Peyer's patch (tissue), 4 donors: ENCODE measurements at places on chromosomes 6 and 20. TPM values are rescaled to one million over a fixed set of nuclear protein-coding genes. Genes with fewer than 3 reads are reported as not detected.
A peak's percentile ranks its signal among the peaks of the same experiment; 100 is the strongest.

DNA sequence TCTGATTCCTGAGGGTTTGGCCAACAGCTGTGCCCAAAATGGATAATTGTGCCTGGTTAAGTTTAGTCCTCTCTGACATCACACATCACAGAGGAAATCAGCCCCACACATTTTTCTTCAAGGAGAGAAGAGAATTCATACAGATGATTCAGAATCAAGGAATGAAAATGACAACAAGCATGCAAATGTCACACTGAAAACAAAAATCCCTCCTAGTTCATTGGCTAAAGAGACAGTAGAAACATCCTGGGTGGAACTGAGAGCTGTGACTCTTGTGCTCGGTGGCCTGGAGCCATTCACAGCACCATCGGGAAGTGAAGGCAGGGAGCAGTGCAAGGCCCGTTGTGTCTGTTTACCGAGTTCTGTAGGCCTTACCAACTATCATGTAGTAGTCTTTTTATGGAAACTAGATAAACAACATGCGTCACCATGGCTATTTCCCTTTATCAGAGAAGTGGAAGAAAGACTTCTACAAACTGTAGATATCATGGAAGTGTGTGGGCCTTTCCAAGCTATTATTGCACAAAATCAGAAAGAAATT lies 81.7 kb upstream of the TENT5A start:
- H3K4me3 ChIP-seq: no peak overlapping the region
- H3K27ac ChIP-seq: peak overlapping the region; percentile 59
- no peaks in the 10 kb centered on the region for H3K27me3 ChIP-seq
- no peaks in the 10 kb centered on the region for H3K4me1 ChIP-seq

Gene B4GALT5
- total RNA-seq: 15.0 TPM

Gene PLN
- 16.8 TPM for total RNA-seq

- no peaks in the 10 kb centered on the region for H3K27me3 ChIP-seq
- no peak overlapping the region for H3K4me3 ChIP-seq
- peaks cover 10% of the 10 kb centered on the region for H3K36me3 ChIP-seq
- DNase-seq: no peak
- no peaks in the 10 kb centered on the region for H3K4me1 ChIP-seq
Observed at GRCh38 chr6:70839286-70840266, 117.3 kb downstream of the B3GAT2 start.

- no peak overlapping the region for H3K4me3 ChIP-seq
- no peak for DNase-seq
- H3K36me3 ChIP-seq: no peaks in the 10 kb centered on the region
- no peaks in the 10 kb centered on the region for H3K27me3 ChIP-seq
- H3K27ac ChIP-seq: no peak overlapping the region
Observed at GRCh38 chr6:119132261-119132981, 54.0 kb upstream of the FAM184A start.

Gene FOXA2
- total RNA-seq: 4.7 TPM

Gene SLC17A2
- not detected for total RNA-seq

- no peaks in the 10 kb centered on the region for H3K27me3 ChIP-seq
- no peak for DNase-seq
- no peak overlapping the region for H3K4me3 ChIP-seq
Observed at GRCh38 chr20:56513161-56514150, 11.1 kb upstream of the FAM209A start.

Gene CTCFL
- not detected for total RNA-seq

DNA sequence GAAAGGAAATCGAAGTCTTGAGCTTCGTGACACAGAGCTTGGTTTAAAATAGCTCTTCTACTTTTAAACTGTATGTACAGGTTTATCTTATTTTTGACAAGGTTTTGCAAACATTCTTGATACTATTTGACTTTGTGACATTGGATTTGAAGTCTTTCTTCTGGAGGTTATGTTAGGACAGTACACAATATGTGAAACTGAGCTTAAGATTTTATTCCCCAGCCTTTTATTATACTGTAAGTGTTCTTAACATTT lies 95.2 kb upstream of the BTBD3 start:
- H3K4me1 ChIP-seq: no peaks in the 10 kb centered on the region
- H3K36me3 ChIP-seq: no peaks in the 10 kb centered on the region
- H3K27me3 ChIP-seq: no peaks in the 10 kb centered on the region
- H3K4me3 ChIP-seq: no peak overlapping the region
- H3K27ac ChIP-seq: no peak overlapping the region
